NCI-H510A (cell line): ENCODE measurements at places on chromosomes 3 and 15.

DNA sequence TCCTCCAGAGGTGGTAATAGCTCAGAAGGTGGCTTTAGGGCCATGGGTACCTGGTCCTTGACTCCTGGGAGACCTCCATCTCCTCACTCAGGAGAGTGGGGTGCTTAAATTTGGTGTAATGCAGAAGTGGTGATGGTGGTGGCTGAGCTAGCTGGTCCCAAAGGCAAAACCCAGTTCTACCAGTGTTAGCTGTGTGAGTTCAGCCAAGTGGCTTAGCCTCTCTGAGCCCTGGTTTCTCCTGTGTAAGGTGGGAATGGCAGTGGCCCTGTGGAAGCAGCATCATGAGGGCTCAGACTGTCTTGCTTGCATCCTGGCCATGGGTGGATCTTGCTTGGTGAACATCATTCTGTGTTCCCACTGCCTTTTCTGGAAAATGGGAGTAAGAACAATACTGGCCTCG is 9.4 kb downstream of the SEMA3F start:
- no peak for DNase-seq

DNA sequence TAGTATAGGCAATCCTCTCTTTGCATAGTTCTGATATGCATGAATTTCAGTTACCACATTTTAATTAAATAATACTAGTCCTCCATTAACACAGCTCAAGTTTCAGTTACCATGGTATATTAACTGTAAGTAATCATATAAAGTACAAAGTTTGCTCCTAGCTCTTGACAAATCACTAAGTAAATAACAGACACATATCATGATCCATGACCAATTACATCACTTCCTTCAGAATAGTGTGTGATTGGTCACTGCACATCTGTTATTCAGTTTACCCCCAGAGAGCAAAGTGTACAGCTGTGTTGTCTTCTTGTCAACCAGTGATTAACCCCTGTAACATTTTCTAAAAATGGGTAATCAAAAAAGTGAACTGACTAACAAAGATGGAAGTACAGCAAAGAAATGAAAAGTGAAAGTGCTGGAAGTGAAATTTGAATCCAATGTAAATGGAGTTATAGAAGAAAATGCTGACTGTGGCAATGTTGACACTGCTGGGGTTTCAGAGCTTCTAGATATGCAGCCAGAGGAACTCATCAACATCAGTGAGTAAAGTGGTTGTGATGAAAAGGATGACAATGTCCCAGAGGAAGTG is 30.2 kb upstream of the LEKR1 start:
- no peak for DNase-seq

DNA sequence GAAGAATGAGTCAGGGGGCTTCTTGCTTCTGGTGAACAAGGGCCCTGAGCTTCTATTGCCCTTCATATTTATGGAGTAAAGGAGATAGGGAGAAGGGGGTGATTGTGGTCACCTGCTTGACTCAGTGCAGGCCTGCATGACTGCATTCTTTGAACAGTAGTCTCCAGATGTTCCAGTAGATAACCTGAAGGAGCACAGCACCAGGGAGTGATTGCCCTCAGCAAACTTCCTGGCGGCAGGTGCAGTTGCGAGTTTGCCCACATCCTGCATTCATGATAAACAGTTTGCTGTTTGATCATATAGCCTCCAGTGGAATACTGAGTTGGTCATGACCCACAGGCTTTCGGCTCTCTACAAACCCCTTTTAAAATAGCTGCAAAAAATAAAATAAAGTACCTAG is 1632.7 kb downstream of the OTOL1 start:
- DNase-seq = no peak

- DNase-seq = no peak
Measured at GRCh38 chr3:184683900-184684560, 27.8 kb downstream of the MAGEF1 start.

DNA sequence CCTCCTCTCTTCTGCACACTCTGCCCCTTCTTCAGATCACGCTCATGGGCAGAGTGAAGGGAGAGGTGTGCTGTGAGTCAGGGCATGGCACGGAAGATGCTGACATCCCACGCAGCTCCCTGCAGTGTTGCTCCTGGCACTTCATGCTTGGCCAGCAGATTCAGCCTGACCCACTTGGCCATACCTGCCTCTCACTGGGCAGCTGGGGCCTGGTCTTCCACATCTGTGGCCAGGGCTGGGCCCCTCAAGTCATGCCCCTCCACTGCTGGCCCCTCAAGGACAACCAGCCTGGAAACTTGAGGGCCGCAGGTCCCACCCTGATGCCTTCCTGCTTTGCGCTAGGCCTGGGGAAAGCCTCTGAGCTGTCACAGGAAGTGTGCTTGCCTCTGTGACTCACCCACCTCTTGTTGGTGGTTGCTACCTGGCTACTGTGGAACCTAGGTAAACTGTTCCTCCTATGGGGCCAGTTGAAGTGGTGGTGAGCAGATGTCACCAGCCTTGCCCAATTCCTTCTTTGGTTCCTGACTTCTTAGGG is 48.7 kb downstream of the BSN start:
- no peak for DNase-seq
